ENCODE measurements at places on chromosomes 7 and 10.

- no peak for DNase-seq
Measured at GRCh38 chr10:6513476-6513875, 66.6 kb downstream of the PRKCQ start.

- DNase-seq = no peak
Measured at GRCh38 chr10:88291289-88292184, 291.6 kb downstream of the RNLS start.

DNA sequence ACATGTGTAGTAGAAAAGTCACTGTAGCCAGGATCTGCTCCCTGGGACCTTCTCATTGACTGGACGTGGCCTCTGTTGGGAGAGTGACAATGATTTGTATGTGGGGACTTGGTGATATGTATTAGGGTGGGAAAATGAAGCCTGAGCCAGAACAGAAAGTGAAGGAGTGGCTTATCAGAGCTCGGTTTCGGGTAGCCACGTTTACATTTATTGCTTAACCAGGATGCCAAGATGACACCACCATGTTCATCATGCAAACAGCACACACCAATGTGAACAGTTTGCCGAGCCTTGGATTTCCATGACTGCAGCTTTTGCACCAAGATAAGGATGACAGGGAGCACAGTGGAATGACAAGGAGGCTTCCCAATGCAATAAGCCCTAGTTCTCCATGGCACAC is 112.8 kb upstream of the STK17A start:
- DNase-seq = no peak

- DNase-seq = no peak
Measured at GRCh38 chr7:90192876-90193750, 18.4 kb upstream of the STEAP2 start.

DNA sequence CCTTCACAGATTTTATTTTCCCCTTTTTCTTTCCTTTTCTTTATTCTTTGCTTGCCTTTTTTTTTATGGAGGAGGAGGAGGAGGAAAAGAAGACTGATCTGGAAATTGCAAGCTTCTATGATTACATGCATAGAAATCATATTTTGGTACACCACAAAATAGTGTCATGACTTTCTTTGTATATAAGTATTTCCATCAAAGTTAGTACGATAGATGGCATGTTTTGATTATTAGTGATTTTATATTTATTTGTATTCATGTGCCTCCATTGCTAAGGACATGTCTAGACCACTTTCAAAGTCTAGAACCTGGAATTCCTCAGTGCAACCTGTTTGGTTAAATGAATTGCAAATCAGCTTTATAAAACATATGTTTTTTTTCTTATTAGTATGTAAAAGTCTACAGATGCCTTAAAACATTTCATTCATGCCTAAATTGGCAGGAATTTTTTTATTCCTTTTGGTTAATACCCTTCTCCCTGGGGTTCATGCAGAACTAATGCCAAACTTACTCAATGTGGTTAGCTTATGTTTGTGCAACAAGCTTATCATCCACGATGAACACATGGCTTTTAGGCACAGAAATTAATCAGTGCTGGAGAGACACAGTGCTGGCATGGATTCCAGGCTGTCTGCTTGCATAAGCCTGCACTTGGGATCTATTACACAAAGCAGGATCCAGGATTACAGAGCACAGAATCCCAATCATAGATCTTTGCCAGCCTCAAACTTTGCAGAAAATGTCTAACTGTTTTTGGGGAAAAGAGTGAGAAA is 213.1 kb downstream of the CHRM2 start:
- DNase-seq = no peak

DNA sequence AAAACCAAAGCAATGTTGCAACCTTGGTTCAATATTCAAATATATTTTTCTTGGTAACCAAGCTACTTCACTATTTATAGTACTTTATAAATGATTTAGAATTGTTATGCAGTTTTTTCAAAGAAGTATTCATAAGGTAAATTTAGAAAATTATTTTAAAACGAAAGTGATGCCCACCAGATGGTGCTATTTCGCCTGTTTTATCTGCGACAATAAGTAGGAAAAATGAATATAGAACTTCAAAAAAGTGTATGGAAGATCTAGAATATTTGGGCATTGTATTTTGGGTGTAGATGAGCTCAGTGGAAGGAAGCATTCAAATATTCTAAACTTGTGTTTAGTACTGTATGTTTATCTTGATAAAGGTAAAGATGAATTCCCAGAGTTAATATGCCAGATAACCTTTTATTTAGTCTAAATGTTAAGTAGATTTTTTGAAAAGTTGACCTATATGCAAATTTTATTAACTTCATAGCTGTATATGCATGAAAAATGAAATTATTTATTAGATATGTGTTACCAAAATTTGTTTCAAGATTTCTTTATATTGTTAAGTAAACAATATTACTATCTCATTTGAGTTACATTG is 93.2 kb downstream of the ADK start:
- no peak for DNase-seq

Measured in stimulated activated CD4-positive, alpha-beta T cell treated with anti-CD3 and anti-CD28 coated beads, Interleukin-4, amount 100 ng/mL, for 1 hour (primary cell).